CD4-positive, alpha-beta T cell treated with Interleukin-2 at 100 ng/mL for 4 hours (primary cell): ENCODE measurements at places on chromosomes 12 and 14.

GRCh38 chr12:126219654-126220279 is 1154.5 kb downstream of the AACS start:
- DNase-seq: no peak

GRCh38 chr12:32489070-32489469 is 89.7 kb downstream of the FGD4 start:
- DNase-seq: no peak

GRCh38 chr14:35370969-35371368 is 33.6 kb downstream of the NFKBIA start:
- DNase-seq: no peak

DNA sequence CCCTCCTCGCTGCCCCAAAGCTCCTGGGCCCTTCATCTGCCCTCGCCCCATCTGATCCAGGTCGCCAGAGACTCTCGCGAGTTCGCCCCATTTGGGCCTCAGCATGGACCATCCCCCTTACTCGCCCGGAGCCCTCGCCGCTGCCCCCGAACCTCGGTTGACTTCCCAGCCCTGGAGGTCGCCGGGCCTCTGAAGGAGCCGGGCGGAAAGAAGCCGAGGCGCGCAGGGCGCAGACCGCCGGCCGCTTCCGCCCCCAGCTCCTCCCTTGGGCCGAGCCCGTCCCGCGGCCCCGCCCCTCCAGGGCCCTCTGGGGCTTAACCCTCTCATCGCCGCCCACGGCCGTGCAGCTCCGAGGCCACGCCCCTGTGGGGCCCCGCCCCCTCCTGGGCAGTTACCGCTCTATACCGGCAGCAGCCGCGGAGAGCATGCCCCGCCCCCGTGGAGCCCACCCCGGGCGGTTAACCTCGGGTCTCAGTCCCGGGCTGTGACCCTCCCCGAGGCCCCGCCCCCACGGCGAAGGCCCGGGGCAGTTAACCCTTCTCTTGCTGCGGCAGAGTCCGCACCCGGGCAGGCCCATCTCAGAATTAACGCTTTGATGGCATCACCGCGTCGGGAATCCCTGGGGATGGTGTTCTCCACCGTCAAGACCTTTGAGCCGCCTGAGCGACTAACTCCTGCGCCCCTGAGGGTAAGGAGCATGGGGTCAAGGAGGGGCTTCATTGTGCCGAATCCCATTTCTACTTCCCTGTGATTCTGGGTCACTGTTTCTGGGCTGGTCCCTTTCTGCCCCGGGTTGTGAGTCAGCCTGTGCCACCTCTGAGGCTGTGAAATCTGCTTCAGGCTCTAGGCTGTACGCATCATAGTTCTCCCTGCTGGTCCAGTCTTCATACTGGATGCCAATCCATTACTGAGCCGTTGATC is at the start of gene SPSB2:
Gene SPSB2 (minus strand): TSS at position 210 of the 921 bp plus-strand sequence. CDS start 402 bp downstream, outside the sequence.
- peak; percentile 98 for DNase-seq

DNA sequence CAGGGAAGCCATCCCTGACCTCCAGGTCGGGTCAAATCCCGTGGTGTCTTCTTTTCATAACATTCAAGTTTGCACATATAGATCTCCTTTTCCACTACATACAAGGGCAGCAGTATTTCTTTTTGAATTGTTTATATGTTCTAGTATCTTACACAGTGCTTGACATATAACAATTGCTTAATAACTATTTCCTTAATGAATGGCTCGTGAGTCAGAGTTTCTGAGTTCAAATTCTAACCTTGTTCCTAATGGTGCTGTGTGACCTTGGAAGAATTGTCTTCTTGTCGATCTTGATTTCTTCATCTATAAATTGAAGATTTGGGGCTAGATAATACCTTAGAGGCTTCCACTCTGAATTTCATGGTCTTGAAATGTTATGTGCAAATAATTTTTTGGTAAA is 57.2 kb upstream of the PELI2 start:
- no peak for DNase-seq

DNA sequence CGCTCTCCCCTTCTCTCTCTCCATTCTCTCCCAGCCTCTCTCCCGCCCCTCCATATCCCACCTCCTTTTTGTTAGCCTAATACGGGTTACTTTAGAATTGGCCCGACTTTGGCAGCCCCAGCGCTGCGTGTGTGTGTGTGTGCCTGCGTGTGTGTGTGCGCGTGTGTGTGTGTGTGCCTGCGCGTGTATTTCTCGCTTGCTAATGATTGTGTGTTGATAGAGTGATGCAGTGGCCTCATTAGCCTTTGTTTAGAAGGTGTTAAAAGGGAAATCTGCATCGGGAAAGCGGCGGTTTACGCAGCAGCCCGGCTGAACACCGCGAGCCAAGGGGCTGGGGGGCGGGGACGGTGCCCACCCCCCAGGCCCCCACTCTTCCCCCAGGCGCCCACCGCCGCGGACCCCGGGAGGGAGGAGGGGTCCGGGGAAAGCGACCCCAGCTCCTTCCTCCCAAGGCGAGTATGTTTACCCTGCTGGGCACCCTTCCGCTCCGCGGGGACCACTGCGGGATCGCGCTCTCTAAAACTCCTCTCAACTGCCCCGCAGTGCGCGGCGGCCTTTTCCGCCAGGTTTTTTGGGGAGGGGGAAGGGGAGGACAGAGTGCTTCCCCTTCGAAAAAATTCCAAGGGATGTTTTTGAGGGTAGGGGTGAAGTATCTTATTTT is 6.8 kb upstream of the LHX5 start:
- DNase-seq: no peak

DNA sequence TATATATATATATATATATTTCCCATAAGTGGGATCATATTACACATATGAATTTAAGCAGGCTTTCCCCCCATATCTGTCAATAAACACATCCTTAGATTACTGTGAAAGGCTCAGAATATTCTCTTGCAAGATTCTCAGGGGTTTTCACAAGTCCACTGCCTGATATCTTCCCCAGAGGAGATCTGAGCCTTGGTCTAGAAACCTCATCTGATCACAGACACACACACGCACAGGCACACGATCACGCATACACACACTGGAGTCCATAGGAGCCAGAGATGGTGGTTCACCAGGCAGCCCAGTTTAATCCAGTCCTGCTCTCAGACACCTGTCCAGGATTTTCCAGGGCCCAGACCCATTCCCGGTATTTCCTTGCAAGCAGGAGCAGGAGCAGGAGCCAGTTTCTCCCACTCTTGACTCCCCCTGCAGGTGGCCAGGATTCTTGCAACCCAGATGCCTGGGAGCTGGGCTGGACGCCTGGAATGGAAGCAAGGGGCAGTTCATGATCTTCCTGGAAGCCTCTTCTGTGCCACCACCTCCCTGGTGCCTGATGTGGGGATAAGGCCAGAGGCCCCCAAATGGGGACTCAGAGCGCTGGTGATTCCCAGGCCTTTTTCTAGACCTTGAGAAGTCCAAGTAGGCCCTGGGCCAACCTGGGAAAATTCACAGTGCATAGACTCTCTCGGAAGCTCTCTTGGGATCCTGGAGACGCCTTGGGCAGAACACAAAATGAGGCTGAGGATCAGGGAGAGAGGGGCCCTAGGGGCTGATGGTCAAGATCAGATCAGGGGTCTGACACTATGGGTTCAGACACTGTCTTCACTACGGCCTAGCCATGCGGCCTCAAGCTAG is 16.5 kb upstream of the KRT78 start:
- no peak for DNase-seq

DNA sequence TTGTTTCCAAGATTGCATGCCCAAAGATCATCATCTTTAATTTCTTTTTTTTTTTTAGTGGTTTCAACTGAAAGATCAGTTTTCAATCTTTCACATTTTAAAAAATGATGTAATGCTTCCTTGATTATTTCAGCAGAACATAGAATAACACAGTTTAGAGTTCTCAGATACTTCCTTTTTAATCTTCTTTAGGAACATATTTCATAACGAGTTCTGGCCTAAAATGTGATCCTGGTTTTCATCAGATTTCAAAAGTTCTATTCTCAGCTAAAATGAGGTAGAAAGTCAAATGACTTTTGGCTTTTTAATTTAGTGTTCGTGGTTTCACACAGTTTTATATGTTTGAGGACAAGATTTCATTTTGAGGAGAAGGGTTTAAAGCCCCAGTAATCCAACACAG is 40.0 kb upstream of the NR1H4 start:
- no peak for DNase-seq

- no peak for DNase-seq
These were observed 102.0 kb downstream of the ADGRD1 start for GRCh38 chr12:131055596-131056233.

DNA sequence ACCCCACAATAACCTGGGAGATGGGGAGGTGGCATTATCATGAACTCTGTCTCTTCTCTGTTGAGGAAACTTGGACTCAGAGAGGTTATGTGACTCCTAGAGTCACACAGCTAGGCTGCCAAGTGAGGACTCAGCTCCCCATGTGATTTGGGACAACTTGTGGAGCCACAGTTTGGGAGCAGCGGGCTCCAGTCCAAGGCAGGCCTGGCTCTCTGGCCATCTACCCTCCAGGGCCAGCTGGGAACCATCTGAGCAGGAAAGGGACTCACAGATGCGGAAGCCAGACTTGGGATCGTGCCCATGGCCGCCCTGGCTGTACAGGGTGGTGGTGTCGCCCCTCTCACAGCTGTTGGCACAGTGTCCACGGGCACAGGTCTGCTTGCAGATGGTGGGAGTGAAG is 59.1 kb downstream of the ISCA2 start:
- no peak for DNase-seq
